ENCODE measurements at places on chromosomes 3 and 15. TPM values are rescaled to one million over a fixed set of nuclear protein-coding genes. Genes with fewer than 3 reads are reported as not detected.
A peak's percentile ranks its signal among the peaks of the same experiment; 100 is the strongest.

The SYNPR gene
- not detected for total RNA-seq

The ESYT3 gene
- total RNA-seq = 1.6 TPM

DNA sequence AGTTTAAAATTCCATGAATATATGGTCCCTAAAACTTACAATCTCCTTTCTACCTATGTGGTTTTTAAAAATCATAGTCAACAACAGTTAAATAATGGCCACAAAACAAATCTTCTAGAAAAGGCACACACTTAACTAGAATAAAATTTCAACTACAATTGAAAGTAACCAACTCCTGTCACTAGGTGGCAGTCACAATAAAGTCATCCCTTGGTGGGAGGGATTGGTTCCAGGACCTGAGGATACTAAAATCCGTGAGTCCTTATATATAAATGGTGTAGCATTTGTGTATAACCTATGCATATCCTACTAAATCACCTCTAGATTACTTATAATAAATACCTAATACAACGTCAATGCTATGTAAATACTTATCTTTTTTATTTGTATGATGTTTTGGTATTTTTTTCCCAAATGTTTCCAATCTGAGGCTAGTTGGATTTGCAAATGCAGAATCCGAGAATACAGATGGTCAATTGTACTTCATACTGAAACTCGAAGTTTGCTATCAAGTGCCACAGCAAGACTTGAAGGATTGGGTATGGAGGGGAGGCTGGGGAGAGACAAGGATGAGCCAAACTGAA is 172.6 kb downstream of the FMN1 start:
- peak; percentile 85 for DNase-seq

- DNase-seq = peak; percentile 91
These were observed 18.7 kb downstream of the MGLL start for GRCh38 chr3:127803619-127804018.

GRCh38 chr15:61835496-61836106 is 224.6 kb downstream of the VPS13C start:
- peak; percentile 60 for DNase-seq

- DNase-seq = no peak
These were observed 111.0 kb upstream of the TRPM1 start for GRCh38 chr15:31212326-31213080.

The TMCO5A gene
- total RNA-seq = not detected

GRCh38 chr15:47872869-47873432 is 155.6 kb downstream of the SEMA6D start:
- DNase-seq = no peak

DNA sequence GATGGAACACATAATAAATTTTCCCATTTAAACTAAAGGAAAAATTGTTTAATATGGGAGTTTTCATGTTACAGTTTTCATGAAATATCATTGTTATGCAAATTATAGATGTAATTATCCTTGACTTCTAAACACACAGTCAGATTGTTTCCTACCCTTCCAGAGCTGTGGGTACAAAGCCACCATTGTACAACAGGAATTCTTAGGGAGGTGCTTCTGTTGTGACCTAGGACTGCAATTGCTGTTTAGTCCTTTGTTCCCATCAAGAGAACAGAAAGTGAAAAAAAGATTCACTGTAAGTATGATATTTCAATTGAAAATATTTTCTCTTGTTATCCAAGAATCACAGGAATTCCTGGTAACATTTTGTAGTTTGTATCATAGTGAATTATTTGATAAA is 455.3 kb upstream of the NAALADL2 start:
- DNase-seq = no peak

DNA sequence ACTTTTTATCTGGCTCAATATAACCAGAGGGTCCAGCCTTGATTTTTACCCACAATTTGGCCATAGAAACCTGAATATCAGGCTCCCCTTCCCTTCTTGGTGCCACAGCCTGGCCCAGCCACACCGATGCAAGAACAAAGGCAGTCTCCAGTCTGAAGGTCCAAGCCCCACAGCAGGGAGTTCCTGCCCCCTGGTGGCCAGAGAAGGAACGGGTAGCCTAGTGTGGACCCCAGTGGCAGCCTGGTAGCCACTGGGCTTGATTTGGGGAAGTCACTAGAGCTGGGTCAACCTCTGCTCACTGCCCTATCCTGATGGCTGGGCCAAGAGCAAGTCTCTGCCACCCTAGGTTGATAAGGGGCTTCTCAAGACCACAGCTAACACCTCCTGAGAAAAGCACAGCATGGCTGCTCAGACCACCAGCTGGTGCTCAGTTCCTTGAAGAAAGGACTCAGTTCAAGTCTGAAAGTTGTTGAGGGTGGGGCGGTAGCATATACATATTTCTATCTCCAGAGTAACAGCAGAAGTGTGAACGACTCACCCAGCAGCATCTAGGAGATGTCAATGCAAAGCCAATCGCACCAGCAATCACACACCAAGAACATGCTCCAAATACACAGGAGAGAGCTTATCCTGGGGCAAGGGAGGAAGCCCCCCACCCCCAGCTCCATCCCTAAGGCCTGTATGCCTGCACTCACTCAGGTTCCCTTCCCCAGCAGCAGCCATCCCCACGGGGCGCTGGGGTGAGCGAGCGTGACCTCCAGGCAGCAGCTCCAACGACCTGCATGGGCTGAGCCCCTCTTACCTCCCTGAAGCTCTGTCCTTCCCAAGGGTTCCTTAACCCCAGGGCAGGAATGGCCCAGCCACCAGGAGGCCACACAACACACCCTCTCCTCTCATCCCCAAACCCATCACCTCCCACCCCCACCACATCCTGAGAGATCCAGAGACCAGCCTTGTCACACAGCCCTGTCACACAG is 7.6 kb downstream of the PFKFB4 start:
- DNase-seq = peak; percentile 90

All from PC-3 (cell line).